GM23248 (cell line): ENCODE measurements at places on chromosomes 7 and 10. TPM values are rescaled to one million over a fixed set of nuclear protein-coding genes. Genes with fewer than 3 reads are reported as not detected.

Gene ITIH2
- total RNA-seq: not detected in 2 replicates

GRCh38 chr7:132779164-132779563, 202.9 kb upstream of the PLXNA4 start:
- no peak overlapping the region for H3K4me3 ChIP-seq
- no peaks in the 10 kb centered on the region for H3K36me3 ChIP-seq
- H3K27ac ChIP-seq: no peak overlapping the region
- peaks cover 21% of the 10 kb centered on the region for H3K4me1 ChIP-seq
- peaks cover 9% of the 10 kb centered on the region; the same call in 1 of the 2 replicates for H3K27me3 ChIP-seq

GRCh38 chr7:90931986-90932916, 332.0 kb upstream of the FZD1 start:
- no peaks in the 10 kb centered on the region for H3K4me1 ChIP-seq
- peak; percentile 11 for DNase-seq
- H3K27ac ChIP-seq: no peak overlapping the region
- H3K27me3 ChIP-seq: no peaks in the 10 kb centered on the region
- peaks cover 6% of the 10 kb centered on the region; the same call in 1 of the 2 replicates for H3K36me3 ChIP-seq

DNA sequence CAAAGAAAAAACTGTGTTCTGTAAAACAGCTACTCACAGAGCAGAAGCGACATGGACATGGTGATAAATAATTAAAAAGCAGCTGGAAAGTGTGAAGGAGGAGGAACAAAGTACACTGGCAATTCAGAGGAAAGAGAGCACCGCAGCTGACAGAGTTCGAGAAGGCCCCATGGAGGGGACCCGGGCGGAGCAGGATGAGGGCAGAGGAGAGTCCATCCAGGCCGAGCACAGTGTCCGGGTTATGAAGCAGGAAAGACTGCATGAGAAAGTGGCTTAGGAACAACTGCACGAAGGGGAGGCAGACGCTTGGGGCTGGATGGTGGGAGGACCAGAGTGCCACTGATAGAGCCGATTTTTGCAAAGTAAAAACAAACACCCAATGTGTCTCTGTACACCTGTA, 185.5 kb downstream of the ZMYND11 start:
- H3K27ac ChIP-seq: no peak overlapping the region
- DNase-seq: no peak
- peaks cover 13% of the 10 kb centered on the region for H3K4me1 ChIP-seq
- no peak overlapping the region for H3K4me3 ChIP-seq

- no peaks in the 10 kb centered on the region for H3K36me3 ChIP-seq
- H3K4me1 ChIP-seq: no peaks in the 10 kb centered on the region
- H3K4me3 ChIP-seq: no peak overlapping the region
- no peak for DNase-seq
Measured at GRCh38 chr10:131312478-131312836, 936 bp upstream of the TCERG1L start.

Gene INA
- total RNA-seq: not detected in 2 replicates

Gene AKR1D1
- not detected in 2 replicates for total RNA-seq

- H3K27me3 ChIP-seq: no peaks in the 10 kb centered on the region
- H3K36me3 ChIP-seq: no peaks in the 10 kb centered on the region
- peaks cover 52% of the 10 kb centered on the region for H3K4me1 ChIP-seq
- no peak overlapping the region for H3K27ac ChIP-seq
- H3K4me3 ChIP-seq: no peak overlapping the region
Measured at GRCh38 chr7:41881331-41882130, 178.6 kb upstream of the INHBA start.

- DNase-seq: peak; percentile 17
- peaks cover 9% of the 10 kb centered on the region for H3K4me1 ChIP-seq
- no peak within 1 kb of the TSS for H3K4me3 ChIP-seq
- H3K27me3 ChIP-seq: no peaks in the 10 kb centered on the region
- H3K27ac ChIP-seq: no peak within 1 kb of the TSS
Measured at GRCh38 chr7:143284591-143285469, at the start of gene TMEM139. TSS of gene TMEM139 (plus strand) at chr7:143284958. CDS start at chr7:143285958, 1,000 bp downstream.

DNA sequence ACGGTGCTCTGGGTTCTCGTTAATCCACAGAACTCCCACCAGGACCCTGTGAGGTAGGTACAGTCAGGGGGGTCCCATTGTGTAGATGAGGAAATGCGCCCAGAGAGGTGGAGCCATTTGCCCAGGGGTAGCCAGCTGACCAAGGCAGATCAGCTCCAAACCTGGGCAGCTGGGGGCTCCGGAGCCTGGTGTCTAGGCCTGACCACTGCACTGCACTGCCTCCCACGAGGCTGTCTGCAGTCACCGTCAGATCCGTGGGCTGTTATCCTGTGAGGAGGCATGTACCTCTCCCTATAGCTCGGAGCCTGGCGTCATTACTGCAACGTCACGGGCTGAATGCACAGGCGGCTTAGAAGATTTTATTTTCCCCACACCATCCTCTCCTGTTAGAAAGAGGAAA, 411.8 kb upstream of the FOXK1 start:
- DNase-seq: no peak
- no peaks in the 10 kb centered on the region for H3K27me3 ChIP-seq
- H3K4me3 ChIP-seq: no peak overlapping the region
- no peaks in the 10 kb centered on the region for H3K4me1 ChIP-seq

- no peaks in the 10 kb centered on the region for H3K27me3 ChIP-seq
- DNase-seq: peak; percentile 95
- H3K36me3 ChIP-seq: peaks cover 66% of the 10 kb centered on the region
- H3K27ac ChIP-seq: peak overlapping the region; percentile 75
- H3K4me1 ChIP-seq: peaks cover 63% of the 10 kb centered on the region
Measured at GRCh38 chr10:67925449-67926005, 41.1 kb downstream of the SIRT1 start.

Gene CDC123
- total RNA-seq: 81.3 and 100 TPM in 2 replicates

GRCh38 chr7:35755711-35756110, 45.1 kb upstream of the SEPTIN7 start:
- H3K27ac ChIP-seq: no peak overlapping the region
- H3K4me3 ChIP-seq: no peak overlapping the region
- DNase-seq: no peak

GRCh38 chr10:98481404-98481945, 34.7 kb upstream of the HPS1 start:
- H3K27ac ChIP-seq: no peak overlapping the region
- H3K36me3 ChIP-seq: no peaks in the 10 kb centered on the region
- no peak for DNase-seq
- H3K4me3 ChIP-seq: no peak overlapping the region

- H3K4me1 ChIP-seq: no peaks in the 10 kb centered on the region
- H3K27ac ChIP-seq: no peak overlapping the region
- H3K27me3 ChIP-seq: no peaks in the 10 kb centered on the region
- peaks cover 45% of the 10 kb centered on the region for H3K36me3 ChIP-seq
- H3K4me3 ChIP-seq: no peak overlapping the region
- peak; percentile 26 for DNase-seq
Measured at GRCh38 chr10:87804939-87805569, 13.0 kb downstream of the ATAD1 start.

DNA sequence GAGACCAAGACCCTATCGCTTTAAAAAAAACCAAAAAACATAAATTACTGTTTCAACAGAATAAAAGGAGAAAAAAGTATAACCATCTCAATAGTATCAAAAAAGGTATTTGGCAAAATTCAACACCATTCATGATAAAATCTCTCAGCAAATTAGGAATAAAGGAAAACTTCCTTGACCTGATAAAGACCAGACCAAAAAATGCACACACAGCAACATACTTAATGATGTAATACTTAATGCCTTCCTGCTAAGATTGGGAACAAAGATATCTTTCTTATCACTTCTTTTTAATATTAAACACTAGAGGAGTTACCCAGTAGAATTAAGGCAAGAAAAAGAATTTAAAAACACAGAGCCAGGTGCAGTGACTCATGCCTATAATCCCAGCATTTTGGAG, 79.3 kb downstream of the CNOT4 start:
- peaks cover 8% of the 10 kb centered on the region; the same call in 1 of the 2 replicates for H3K36me3 ChIP-seq
- H3K27ac ChIP-seq: no peak overlapping the region
- H3K4me1 ChIP-seq: no peaks in the 10 kb centered on the region
- no peak for DNase-seq
- no peak overlapping the region for H3K4me3 ChIP-seq
- H3K27me3 ChIP-seq: no peaks in the 10 kb centered on the region

Gene ARHGEF35
- 3.4 and 4.3 TPM in 2 replicates for total RNA-seq

Gene DNAJC12
- 0.76 and 3.4 TPM in 2 replicates for total RNA-seq

GRCh38 chr10:48448796-48449195, 142.3 kb downstream of the MAPK8 start:
- H3K36me3 ChIP-seq: peaks cover 12% of the 10 kb centered on the region; the same call in 1 of the 2 replicates
- H3K27me3 ChIP-seq: no peaks in the 10 kb centered on the region
- no peak overlapping the region for H3K4me3 ChIP-seq
- peaks cover 14% of the 10 kb centered on the region for H3K4me1 ChIP-seq
- peak; percentile 91 for DNase-seq

- peaks cover 51% of the 10 kb centered on the region for H3K4me1 ChIP-seq
- no peaks in the 10 kb centered on the region for H3K36me3 ChIP-seq
- peak overlapping the region; percentile 45 for H3K27ac ChIP-seq
- H3K27me3 ChIP-seq: no peaks in the 10 kb centered on the region
Measured at GRCh38 chr7:92735707-92736106, 100.7 kb downstream of the CDK6 start.

DNA sequence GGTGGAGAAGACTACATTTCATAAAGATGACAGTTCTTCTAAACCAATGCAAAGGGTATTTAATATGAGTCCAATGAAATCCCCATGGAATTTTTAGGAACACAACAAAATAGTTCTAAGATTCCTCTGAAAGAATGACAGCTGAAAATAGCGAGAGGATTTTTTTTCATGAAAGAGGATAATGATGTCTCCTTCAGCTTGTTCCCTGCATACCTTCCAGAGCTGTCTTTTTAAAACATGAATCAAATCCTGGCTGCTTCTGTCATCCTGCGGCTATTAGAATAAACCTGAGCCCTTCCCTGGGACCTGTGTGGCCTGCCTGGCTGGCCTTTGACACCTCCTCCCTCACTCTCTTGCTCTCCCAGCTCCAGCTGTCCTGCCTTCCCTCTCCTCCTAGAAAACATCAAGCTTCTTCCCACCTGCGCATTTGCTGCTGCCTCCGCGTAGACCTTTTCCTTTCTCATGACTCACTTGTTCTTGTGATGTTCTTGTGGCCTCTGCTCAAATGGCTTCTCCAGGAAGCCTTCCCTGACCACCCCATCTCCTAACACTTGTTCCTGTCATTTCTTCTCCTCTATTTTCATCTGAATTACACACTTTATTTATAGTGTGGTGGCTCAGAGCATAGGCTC, 57.4 kb downstream of the EEPD1 start:
- H3K4me1 ChIP-seq: peaks cover 19% of the 10 kb centered on the region
- H3K4me3 ChIP-seq: no peak overlapping the region
- H3K27ac ChIP-seq: no peak overlapping the region
- no peak for DNase-seq

- H3K27ac ChIP-seq: no peak overlapping the region
- no peaks in the 10 kb centered on the region for H3K27me3 ChIP-seq
- no peak overlapping the region for H3K4me3 ChIP-seq
Measured at GRCh38 chr7:1041551-1042491, 2.5 kb upstream of the GPR146 start.

- H3K27me3 ChIP-seq: no peaks in the 10 kb centered on the region
- no peak overlapping the region for H3K27ac ChIP-seq
- no peak for DNase-seq
- no peak overlapping the region for H3K4me3 ChIP-seq
- H3K36me3 ChIP-seq: no peaks in the 10 kb centered on the region
- no peaks in the 10 kb centered on the region for H3K4me1 ChIP-seq
Measured at GRCh38 chr7:125154930-125155329, 225.3 kb upstream of the POT1 start.

Gene PLCE1
- total RNA-seq: 2.9 and 6.2 TPM in 2 replicates

- no peak overlapping the region for H3K4me3 ChIP-seq
- H3K27me3 ChIP-seq: no peaks in the 10 kb centered on the region
- no peaks in the 10 kb centered on the region for H3K36me3 ChIP-seq
- no peak overlapping the region for H3K27ac ChIP-seq
Measured at GRCh38 chr10:77234599-77234998, 403.0 kb downstream of the KCNMA1 start.

DNA sequence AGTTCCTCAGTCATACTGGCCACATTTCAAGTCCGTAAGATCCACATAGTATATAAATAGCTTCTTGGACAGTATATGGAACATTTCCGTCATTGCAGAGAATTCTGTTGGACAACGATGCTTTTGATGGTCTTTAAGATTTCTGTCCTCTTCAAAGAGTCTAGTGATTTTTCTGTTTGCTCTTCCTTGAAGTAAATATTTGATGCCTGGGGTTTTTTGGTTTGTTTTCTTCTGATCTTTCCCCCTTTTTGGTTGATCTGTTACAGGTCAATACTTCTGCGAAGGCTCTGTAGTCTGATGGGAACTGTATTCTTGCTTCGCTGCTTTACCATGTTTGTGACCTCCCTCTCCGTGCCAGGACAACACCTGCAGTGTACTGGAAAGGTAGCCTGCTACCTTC, 42.3 kb upstream of the VDAC2 start:
- H3K4me1 ChIP-seq: peaks cover 8% of the 10 kb centered on the region
- DNase-seq: no peak
- no peaks in the 10 kb centered on the region for H3K27me3 ChIP-seq
- H3K4me3 ChIP-seq: no peak overlapping the region
- no peak overlapping the region for H3K27ac ChIP-seq
- H3K36me3 ChIP-seq: peaks cover 7% of the 10 kb centered on the region

DNA sequence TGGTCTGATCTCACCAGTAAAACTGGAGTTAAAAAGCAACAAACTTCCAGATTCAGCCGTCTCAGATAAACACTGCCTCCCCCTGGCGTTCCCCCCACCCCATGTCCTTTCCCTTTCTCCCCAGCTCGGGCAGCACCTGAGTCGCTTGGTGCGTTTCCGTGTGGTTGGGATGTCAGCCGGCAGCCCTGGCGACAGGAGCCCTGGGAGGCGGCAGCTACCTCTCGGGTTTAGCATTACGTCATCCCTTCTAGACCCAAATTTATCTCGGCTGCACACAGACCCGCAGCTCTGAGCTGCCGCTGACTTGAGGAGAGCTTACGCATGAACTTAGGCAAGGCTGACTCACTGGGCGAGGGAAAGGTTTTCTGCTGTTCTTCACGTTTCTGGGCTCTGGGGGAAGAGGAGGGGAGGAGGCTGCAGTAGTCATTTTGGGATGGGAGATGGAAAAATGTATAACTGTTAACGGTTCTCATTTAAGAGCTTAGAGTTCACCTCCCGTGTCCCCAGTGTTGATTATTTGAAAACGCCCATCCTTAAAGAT, 14.4 kb downstream of the MXI1 start:
- H3K27ac ChIP-seq: peak overlapping the region; percentile 58
- H3K27me3 ChIP-seq: no peaks in the 10 kb centered on the region
- no peaks in the 10 kb centered on the region for H3K36me3 ChIP-seq
- peaks cover 7% of the 10 kb centered on the region for H3K4me1 ChIP-seq
- H3K4me3 ChIP-seq: peak overlapping the region; percentile 71

DNA sequence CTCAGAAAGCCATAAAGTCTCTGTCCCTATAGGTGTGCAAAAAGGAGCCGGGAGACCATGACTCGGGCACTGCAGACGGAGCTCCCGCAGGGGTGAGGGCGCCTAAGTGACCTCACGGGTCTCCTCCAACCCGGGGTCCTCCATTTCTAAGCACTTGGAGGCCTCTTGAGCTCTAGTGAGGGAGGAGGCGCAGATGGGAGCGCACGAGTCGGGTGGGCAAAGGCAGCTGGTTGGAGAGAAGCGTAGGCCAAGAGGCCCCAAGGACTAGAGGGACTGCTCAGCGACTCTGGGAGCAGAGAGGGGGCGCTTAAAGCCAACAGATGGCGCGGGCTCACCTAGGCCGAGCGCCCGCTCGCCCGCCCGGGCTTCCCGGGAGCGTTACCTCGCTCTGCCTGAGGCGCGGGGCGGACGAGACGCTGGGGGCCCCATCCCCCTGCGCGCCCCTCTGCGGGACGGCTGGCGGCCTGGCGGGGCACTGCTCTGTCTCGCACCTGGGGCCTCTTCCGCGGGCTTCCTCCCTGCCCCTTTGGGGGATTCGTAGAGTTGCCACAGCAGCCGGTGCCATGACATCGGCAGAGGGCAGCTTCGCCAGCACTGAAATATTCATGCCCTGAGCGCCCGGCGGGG, 523 bp upstream of the CDH23 start:
- no peaks in the 10 kb centered on the region for H3K4me1 ChIP-seq
- no peak overlapping the region for H3K27ac ChIP-seq
- DNase-seq: peak; percentile 22
